ENCODE measurements at places on chromosomes 11 and 22.

GRCh38 chr11:112348480-112349029, 87.9 kb upstream of the PLET1 start:
- no peak for DNase-seq

GRCh38 chr11:94145916-94146315, 17.3 kb downstream of the PANX1 start:
- DNase-seq = no peak

- DNase-seq = no peak
Measured at GRCh38 chr11:114251815-114252337, 44.3 kb upstream of the NNMT start.

DNA sequence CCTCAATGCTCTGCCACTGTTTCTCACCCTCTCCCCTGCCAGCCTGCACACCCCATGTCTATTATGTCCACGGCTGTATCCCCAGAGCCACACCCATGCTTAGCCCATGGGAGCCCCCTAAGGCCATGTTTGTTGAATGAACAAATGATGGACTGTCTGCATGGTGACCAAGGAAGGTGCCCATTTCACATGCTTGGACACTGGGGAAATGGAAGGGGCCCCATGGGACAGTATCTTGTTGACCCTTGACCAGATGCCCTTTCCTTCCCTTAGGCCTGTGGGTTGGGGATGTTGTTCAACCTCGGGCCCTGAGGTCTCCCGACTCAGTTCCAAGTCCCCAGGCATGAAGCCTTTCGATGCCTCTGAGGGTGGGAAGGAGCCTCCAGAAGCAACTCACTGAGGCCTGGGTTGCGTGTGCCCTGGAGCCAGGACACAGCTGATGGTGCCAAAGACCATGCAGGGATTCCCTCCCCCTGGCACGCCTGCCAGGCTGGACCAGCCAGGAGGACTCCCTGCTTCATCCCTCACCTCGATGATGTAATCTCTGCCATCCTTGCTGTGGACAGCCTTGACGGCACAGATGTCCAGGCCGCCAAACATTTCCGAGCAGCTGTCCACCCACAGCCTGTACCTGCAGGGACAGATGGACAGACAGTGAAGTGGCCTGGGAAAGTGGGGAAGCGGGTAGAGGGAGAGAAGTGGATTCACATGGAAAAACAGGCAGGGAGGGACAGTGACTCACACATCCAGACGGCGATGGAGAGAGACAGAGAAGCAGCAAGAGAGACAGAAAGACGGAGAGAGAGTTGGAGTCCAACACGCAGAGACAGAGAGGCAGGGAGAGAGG, 58.9 kb downstream of the FBXO7 start:
- no peak for DNase-seq

DNA sequence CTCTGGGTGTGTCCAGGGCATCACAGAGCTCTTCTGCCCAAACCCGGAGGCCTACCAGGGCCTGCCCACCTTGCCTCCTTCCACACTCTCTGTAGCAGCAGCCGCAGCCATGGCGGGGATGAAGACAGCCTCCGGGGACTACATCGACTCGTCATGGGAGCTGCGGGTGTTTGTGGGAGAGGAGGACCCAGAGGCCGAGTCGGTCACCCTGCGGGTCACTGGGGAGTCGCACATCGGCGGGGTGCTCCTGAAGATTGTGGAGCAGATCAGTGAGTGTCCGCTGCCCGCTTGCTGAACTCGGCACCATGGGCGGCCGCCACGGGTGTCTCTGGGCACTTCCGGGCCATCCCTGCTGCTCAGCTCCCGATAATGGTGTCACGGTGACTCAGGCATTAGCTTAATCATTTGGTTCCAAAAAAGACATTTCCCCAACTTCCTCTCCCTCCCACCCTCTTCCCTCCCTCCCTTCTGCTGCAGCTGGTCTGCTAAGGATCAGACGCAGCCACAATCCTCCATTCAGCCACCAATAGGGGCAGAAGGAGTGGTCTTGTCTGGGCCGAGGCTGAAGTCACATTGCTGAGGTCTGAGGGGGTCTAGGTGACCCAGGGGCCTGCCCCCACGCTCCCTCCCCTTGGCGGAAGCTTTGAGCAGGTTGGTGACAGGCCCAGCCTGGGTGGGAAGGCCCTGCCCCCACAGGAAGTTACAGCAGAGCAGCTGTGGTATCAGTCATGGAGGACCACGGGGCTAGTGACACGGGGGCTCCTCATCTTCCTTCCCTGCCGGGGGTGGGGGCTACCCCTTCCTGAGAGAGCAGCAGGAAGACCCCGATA, 950 bp downstream of the FERMT3 start:
- peak; percentile 90 for DNase-seq

All from activated naive CD8-positive, alpha-beta T cell treated with anti-CD3 and anti-CD28 coated beads for 36 hours (primary cell).